ENCODE measurements at places on chromosomes 12 and 14.

DNA sequence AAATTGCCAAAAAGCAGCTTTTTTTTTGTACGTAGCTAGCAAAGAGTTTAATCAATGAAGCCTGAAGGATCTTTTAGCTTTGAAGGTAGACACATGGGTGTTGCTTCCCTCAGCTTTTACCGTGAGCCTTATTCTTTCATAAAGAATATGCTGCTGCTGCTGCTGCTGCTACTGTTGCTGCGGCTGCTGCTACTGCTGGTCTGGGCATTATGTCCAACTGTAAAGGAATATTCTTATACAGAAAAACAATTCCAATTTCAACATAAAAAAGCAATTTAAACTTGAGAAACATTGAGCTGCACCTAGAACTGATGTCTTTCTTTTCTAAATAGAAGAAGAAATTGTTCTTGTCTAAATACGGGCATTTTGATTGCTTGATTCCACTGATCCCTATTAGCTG, 38.9 kb upstream of the PPP1R12A start:
- no peak for DNase-seq

DNA sequence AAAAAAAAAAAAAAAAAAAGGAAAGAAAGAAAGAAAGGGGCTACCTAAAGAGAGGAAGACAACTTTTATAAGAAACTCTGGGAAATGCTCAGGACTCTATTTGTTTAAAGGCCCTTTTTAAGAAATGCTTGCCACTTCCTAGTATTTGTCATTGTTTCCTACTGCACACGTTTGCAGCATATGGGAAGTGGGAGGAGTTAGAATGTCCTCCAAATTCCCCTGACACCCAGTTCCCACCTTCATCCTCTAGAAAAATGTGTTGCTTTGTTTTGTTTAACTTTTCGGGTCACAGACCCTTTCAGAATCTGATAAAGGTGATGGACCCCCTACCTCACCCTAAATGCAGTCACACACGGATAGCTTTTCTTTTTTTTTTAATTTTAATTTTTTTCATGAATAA, 40.8 kb downstream of the NINJ2 start:
- no peak for DNase-seq

- DNase-seq, result no peak
Observed at GRCh38 chr14:32491416-32492016, 162.4 kb downstream of the AKAP6 start.

- DNase-seq, result no peak
Observed at GRCh38 chr12:94208622-94208966, 60.2 kb downstream of the PLXNC1 start.

GRCh38 chr14:94392510-94392935, 4.1 kb upstream of the SERPINA1 start:
- no peak for DNase-seq

DNA sequence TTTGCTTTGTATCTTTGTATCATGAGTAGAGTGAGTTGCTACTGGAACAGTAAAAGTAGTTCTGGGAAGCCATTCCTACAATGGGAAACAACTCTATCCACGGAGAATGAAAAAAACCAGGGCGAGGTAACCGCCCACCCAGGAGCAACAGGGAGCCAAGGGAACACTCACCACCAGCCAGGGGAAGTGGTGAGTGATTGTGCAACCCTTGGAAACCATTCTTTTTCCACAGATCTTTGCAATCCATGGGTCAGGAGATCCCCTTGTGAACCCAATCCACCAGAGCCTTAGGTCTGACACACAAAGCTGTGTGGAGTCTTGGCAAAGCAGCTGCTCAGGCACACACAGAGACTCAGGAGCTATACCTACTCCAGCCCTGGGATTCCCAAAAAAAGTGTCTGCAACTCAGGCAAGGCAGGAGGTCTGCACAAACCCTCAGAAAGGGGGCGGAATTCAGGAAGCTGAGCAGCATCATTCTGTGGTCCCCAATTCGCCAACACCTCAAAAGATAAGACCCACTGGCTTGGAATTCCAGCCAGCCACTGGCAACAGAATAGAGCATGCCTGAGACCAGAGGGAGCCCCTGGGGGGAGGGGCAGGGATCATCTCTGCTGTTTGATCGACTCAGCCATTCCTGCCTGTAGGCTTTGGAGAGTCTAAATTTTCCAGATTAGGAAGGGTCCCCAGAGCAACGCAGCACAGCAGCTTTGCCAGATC, 52.1 kb upstream of the PPFIA2 start:
- DNase-seq, result no peak

DNA sequence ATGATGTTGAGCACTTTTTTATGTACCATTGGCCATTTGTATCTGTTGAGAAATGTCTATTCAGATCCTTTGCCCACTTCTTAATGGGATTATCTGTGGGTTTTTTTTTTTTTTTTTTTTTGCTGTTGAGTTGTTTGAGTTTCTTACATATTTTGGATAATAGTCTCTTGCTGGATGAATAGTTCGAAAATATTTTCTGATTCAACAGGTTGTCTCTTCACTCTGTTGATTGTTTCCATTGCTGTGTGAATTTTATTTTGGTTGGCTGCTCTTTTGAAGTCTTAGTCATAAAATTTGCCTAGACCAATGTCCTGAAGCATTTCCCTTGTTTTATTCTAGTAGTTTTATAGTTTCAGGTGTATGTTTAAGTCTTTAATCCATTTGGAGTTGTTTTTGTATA, 64.5 kb downstream of the CAND1 start:
- no peak for DNase-seq

GRCh38 chr12:69879007-69879960, 54.3 kb downstream of the MYRFL start:
- no peak for DNase-seq
